ENCODE measurements at places on chromosomes 13 and 19.
A peak's percentile ranks its signal among the peaks of the same experiment; 100 is the strongest.

DNA sequence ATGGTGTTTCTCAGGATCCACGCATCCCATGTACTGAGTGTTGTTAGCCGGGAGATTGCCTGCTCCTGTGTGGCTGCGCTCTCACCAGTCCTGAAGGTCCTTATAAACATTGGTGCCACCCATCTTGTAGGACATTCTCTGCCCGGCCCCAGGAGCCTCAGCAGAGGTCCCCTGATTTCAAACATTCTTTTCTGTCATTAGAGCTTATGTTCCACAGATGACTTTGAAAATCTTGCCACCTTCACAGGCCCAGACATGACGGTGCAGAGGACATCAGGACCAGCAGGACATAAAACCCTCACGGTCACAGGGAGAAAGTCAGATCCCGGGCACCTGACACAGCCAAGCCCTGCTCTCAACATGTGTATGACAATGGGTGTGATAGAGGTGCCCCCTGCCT, 33.2 kb upstream of the PEPD start:
- no peak for DNase-seq

GRCh38 chr19:1318678-1319471, 33.2 kb downstream of the EFNA2 start:
- DNase-seq, result no peak

GRCh38 chr13:32731576-32731975, 145.3 kb downstream of the PDS5B start:
- no peak for DNase-seq

GRCh38 chr13:83496501-83496900, 385.8 kb downstream of the SLITRK1 start:
- DNase-seq, result no peak

DNA sequence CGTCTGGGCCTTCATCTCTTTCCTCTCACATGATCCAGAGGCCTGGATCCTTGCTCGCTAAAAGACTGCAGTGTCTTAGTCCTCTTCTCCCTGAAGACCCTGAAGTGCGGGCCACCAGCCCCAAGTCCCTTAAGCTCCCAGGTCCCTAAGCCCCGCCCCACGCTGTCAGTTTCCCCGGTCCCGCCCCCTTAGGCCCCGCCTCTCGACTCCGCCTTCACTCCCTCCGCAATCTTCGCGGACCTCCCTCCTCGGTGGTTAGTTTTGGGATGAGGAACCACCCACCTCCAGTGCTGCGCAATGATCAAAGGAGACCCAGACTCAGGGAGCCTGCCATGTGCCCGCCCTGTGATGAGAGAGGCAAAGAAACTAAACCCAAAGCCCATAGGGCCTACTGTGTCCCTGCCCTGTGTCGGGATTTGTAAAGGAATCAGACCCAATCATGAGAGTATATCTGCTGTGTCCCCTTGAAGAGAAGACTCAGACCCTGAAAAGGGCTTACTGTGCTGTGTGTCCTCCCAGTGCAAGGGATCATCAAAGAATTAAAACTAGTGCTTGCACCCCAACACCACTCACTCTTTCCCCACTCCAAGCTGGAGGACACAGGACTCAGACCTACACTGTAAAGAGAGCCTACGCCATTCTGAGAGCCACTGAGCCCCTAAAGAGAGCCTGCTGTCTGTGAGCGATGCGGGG, 3.0 kb upstream of the COX6B1 start:
- no peak for DNase-seq

DNA sequence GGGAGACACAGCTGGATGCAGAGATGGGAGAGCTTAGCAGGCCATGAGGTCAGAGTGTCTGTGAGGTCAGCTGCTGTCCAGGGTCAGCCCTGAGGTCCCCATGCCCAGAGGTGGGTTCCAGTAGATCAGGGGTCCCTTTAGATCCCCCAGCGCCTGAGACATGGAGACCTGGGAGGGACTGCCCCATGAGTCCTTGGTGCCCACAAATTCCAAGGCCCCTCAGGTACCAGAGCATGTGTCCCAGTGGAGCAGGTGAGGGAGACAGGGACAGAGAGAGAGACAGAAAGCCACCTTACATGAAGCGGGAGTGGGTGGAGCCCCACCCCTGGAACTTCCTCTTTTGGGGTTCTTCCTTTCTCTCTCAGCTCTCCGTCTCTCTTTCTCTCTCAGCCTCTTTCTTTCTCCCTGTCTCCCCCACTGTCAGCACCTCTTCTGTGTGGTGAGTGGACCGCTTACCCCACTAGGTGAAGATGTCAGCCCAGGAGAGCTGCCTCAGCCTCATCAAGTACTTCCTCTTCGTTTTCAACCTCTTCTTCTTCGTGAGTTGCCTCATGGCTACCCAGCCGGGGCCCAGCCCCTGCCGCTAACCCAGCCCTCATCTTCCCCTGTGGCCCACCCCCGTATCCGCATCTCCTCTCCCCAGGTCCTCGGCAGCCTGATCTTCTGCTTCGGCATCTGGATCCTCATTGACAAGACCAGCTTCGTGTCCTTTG, at the start of gene CD37:
Gene CD37, plus strand, starts transcription at position 336 of the 713 bp plus-strand sequence. Its CDS starts 135 bp downstream, at position 471.
- DNase-seq, result peak; percentile 10

DNA sequence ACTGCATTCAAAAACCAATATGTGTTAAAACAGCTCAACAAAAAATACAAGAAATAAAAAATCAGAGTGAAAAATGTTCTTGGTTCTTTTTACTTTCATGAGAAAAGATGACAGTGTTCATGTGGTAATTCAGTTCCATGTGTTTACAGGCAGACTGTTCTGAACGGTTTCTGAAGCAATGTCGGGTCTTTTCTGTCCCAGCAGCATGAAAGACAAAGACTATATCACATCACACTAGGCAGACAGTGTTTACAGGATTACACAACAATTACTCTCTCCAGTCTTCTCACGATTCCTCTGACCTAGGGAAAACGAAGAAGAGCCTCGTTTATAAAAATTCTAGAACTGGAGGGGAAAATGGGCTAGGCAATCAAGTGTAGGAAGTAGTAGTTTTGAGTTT, 83.4 kb downstream of the UBL3 start:
- DNase-seq, result no peak

DNA sequence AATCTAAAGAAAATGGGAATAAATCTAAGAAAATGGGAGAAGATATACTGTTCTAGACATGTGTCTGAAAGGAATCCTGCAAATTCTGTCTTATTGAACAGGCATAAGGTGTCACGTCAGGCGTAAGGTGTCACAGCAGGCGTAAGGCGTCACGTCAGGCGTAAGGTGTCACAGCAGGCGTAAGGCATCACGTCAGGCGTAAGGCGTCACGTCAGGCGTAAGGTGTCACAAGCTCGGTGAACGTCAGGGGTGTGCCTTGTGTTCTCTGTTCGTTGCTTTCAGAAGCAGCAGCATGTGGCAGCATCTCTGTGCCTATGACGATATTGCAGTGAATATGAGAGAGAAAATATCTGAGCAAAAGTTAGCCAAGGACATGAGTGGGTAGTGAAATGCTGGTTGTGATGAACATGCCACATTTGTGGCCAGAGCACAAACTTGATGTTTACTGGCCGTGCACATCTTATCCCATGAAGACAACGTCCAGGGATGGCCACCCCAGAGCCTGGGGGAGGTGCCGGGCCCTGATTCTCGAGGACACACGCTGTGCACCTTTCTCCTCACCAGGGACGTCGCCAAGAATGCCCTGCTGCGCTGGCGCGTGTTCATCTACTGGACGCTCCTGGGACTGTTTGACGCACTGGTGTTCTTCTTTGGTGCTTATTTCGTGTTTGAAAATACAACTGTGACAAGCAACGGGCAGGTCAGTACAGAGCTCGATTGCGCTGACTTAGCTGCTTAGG, 107.0 kb upstream of the MCF2L start:
- no peak for DNase-seq

- peak; percentile 44 for DNase-seq
Observed at GRCh38 chr19:45164577-45165335, 4.0 kb upstream of the NKPD1 start.

GRCh38 chr13:36432106-36432544, at the start of gene CCNA1:
Gene CCNA1 (plus strand): TSS chr13:36432495. CDS start chr13:36433057, 562 bp downstream.
- DNase-seq, result no peak

DNA sequence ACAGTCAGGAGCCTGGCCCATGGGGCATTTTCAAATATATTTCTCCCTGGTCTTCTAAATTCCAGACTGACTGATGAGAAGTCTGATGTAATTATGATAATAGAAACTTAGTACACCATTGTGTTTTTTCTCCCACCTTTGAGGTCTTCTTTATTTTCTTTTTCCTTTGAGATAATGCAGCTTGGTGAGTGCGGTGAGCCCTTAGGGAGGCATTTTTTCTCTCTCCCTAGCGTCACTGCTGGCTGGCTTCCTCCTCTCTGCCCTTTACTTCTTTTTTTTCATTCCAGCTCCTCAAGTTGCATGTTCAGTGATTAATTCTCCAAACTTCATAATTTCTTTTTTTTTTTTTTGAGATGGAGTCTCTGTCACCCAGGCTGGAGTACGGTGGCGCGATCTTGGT, 12.8 kb upstream of the CDC42EP5 start:
- no peak for DNase-seq

DNA sequence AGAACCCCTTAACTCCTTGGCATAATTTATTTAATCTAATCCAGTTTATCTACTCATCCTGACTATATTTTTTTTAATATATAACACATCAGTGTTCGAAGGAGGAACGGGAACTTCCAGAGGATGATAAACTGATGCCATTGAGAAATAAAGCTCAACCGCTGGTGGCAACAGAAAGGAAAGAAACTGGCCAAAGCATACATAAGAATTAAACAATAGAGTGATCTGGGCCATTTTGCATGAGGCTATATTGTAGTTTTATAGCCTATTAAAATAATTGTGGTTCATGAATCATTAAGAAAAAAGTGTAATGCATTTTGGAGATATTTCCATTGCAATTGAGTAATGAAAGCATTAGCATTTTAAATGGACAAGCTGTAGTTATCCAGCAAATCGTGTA, 94.2 kb downstream of the FRY start:
- peak; percentile 97 for DNase-seq

DNA sequence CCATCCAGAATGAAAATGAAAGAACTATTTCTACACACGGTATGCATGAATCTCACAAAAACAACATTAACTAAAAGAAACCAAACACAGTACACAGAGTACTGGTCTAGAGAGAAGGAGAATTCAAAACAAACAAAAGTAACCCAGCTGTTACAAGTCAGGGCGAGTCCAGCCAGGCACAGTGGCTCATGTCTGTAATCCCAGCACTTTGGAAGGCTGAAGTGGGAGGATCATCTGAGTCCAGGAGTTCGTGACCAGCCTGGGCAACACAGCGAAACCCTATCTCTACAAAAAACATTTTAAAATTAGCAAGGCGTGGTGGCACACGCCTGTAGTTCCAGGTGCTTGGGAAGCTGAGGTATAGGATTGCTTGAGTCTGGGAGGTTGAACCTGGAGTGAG, 1.7 kb upstream of the PSMC4 start:
- DNase-seq, result no peak

- no peak for DNase-seq
Observed at GRCh38 chr19:55613396-55613795, 7.9 kb downstream of the ZNF865 start.

- no peak for DNase-seq
Observed at GRCh38 chr19:40315812-40316470, 30.8 kb upstream of the AKT2 start.

GRCh38 chr19:55275851-55276719, 3.8 kb downstream of the HSPBP1 start:
- no peak for DNase-seq

- DNase-seq, result no peak
Observed at GRCh38 chr19:5293612-5294378, 46.8 kb downstream of the PTPRS start.

GRCh38 chr19:16078759-16079707, 2.7 kb downstream of the TPM4 start:
- peak; percentile 95 for DNase-seq

DNA sequence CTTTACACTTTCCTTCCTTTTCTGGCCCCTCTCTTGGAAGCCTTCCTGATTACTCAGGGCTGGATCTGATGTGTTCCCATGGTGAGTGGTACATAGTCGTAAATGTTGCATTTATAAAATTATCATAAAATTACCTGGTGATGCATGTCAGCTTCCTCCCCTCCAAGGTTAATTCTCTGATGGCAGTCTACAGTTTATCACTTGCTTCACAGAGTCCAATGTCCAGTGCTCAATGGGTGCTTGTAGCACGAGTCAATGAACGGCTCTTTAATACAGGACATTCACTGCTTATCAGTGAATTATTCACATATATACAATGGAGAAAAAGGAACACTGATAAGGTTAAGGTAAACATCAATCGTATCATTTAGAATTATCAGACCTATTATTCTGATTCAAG, 27.0 kb upstream of the OXGR1 start:
- no peak for DNase-seq

DNA sequence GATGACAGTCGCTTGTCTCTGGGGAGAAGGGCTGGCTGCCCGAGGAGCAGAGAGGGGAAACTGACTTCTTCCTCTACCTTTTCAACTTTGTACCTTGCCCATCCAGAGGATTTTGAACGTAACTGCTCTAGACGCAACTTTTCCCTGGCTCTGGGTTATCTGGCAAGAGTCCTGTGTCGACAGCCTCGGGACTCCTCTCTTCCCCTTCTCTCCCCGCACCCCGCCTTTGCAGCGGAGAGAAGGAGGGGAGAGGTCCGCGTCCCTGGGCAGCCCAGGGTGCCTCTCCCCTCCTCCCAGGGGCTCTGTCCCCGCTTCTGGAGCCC, 574 bp downstream of the SH3GL1 start:
- DNase-seq, result peak; percentile 29

GRCh38 chr13:98436233-98436910, 140.5 kb downstream of the STK24 start:
- no peak for DNase-seq

DNA sequence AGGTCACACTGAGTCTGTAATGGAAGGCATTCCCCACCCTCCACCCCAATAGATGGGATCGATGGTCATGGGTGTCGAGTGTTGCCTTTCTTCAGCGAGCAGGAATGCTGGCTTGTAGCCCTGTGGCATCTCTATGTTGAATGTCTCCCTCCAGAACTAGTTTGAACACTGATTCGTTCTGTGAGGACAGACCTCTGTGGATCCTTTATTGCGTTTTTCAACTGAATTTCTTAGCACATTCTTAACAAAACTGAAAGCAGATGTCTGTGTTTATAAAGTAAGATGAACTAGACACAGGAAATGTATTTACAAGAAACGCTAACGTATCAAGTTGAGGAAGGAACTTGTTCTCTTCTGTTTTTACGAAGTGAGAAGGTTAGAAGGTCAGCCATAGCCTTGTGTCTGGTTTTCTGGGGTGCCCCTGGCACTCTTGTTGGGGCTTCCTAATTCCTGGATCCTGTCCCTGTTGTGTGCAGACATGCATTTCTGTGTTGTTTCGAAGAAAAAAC, 36.8 kb upstream of the TM9SF2 start:
- no peak for DNase-seq

DNA sequence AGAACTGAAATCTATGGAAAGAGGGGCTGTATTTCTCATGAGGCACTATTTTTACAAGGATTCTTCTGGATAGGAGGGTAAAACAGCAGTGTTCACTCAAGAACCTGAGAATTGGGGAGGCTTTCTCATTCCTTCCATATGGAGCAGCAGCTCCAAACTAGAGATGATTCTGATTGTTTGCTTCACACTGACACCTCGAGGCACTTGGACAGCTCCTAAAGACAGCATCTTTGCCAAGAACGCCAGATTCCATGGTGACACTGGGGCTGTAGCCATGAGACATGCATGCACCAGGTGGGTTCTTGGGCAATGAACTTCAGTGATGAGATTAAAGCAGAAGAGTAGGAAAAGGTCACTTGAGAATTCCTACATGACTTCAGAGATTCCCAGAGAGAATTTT, 361.5 kb upstream of the HTR2A start:
- no peak for DNase-seq
